KG1 (cell line): ENCODE measurements at places on chromosomes 3 and 15.

GRCh38 chr3:468172-468571, 271.6 kb downstream of the CHL1 start:
- no peak for DNase-seq

GRCh38 chr3:112126511-112126911, 6.5 kb downstream of the GCSAM start:
- no peak for DNase-seq

DNA sequence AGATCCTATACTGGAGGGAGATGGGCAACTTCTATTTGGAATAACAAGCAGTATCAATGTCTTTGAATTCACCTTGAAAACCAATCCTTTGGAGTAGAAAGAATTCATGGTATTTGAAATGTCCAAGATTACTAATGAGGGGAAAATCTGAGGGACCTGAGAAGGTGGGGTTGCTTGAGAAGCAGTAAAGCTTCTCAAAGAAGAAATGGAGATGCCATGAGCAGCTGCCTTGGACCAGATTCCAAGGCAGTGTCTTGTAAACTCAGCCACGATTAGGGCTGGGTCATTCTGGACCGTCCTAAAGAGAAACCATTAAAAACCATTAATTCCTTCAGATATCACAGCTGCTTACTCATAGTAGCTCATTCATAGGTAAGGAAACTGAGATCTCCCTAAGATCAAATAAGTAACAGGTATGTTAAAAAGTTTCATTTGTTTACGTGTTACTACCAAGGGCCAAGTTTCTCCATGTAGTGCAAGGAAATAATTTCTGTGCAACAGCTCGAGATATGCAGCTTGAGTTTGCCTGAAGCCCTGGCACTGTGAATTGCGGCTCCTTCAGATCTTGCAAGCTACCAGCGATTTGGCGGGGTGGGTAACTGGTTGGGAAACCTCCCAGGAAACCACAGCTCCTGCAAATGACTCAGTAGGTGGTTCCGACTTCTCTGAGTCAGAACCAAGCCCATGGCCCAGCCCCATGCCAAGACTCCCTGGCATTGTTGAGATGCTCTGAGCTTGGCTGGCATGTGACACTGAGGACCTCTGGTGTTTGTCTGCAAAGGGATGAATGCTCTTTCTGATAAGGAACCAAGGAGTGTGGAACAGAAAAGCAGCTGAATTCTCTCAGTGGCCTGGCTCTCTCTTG, 296.8 kb downstream of the RORA start:
- DNase-seq: no peak

DNA sequence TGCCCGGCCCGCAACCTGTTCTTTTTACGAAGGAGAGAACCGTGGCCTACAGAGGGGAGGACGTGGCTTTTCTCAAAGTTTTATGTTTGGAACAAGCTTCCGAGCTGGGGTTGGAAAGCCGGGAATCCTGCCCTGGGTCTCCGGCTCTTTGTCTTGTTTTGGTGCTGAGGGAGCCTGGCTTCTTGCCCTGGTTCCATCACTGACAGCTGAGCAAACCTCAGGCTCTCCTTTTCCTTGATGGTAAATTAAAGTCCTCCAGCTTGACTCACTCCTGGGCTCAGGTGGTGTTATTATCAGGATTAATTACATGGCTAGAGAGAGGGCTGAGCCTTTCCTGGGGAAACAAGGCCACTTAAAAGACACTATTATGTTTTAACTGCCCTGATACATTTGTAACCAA, 289.5 kb upstream of the RGMA start:
- no peak for DNase-seq

DNA sequence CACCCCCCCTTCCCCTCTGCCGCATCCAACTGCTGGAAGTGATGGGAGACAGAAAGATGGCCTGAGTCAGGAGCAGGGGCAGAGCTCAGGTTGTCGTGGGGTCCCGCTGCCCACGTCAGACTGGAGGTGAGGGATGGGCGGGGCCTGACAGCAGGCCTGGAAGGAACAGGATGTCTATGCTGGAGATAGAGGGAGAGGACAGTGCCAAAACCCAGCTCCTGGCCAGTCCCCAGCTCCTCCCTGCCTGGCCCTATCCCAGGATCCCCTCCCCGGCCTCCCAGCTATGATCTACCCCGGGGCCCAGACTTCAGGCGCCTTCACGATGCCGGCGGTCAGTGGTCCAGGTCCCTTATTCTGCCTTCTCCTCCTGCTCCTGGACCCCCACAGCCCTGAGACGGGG, at the start of gene LMAN1L:
LMAN1L (plus strand) TSS at position 303 of the 400 bp plus-strand sequence; CDS start at position 323, 20 bp downstream.
- no peak for DNase-seq

- no peak for DNase-seq
Observed at GRCh38 chr15:33458421-33458820, 147.7 kb downstream of the RYR3 start.

DNA sequence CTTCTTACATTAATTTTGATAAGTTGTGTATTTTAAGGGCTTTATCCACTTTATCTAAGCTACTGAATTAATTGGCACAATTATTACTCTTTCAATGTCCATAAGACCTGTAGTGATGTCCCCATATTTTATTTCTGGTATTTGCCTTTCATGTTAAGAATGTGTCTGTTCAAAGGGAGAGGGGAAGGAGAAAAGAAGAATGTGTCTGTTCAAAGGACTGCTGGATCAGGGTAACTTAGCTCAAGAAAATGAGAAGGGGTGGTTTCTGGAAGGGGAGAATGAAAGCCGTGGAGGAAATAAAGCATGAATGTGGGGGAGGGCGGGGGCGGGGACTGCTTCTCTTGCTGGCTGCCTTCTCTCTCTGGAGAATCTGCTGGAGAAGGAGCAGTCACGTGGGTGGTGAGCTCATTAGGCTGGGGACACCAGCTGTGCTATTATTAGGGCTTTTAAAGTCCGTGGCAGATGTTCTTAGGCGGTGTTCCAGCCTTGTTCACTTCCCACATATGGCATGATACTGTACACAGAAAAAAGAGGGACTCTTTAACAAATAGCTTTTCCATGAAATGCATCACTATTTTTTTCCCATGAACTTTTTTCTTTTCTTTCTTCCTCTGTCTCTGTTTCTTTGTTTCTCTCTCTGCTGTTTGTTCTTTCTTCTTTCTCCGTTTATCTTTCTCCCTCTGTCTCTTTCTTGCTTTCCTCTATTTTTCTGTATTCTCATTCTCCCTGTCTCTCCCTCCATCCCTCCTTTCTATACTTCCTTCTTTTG, 63.7 kb upstream of the ULK4 start:
- DNase-seq: peak; percentile 54

- DNase-seq: no peak
Observed at GRCh38 chr3:43013743-43014155, 34.6 kb downstream of the GASK1A start.
